Lower leg skin (tissue), 4 donors: ENCODE measurements at places on chromosomes 12 and 14.

GRCh38 chr14:94406910-94407309, 18.5 kb upstream of the SERPINA1 start:
- DNase-seq = no peak

DNA sequence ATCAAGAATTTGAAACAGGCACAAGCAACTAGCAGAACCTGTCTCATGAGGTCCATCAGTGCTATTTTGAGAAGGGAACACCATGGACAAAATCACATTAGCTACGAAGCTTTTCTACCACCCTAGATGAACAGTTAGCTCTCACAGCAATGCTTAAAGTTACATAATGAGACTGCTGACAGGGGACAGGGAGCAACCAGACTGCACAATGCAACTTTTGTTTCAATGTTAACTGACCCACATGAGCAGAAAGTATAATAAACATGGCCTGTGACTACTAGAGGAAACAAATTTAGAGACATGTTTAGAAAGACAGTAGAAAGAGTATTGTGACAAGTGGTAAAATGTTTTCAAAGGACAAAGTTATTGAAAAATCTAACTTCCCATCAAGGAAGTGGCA, 282.8 kb downstream of the CEP128 start:
- DNase-seq = no peak

DNA sequence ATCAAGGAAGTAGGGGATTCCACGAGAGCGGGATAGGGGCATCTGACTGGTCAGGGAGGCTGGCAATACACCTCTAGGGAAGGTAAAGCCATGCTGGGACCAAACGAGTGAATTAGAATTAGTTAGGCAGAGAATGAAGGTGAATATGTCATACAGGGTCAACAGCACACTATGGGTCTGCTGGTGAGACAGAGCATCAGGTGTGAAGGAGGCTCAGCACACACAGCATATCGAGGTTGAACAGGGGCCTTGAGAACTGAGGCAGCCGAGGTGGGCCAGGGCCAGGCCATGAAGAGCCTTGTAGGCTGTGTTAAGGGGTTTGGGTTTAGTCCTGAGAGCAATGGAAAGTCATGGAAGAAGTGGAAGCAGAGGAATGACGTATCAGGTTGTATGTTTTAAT, 137.8 kb downstream of the PRKCH start:
- DNase-seq = no peak

DNA sequence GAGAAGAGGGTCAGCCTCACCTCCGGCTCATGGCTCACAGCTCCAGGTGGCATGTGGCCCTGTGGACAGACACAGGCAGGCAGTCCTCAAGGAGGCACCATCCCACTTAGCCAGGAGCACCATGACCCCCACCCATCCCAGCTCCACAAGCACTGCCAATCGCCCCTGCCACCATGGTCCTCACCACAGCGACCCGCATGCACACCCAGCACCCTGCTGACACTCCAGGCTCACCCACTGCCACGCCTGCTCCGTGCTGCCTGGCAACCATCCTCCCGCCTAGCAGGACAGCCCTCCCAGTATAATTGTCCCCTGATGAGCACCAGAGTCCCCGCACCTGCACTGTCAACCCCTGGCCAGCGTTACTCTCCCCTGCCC, 50.9 kb downstream of the TRPV4 start:
- DNase-seq = no peak

DNA sequence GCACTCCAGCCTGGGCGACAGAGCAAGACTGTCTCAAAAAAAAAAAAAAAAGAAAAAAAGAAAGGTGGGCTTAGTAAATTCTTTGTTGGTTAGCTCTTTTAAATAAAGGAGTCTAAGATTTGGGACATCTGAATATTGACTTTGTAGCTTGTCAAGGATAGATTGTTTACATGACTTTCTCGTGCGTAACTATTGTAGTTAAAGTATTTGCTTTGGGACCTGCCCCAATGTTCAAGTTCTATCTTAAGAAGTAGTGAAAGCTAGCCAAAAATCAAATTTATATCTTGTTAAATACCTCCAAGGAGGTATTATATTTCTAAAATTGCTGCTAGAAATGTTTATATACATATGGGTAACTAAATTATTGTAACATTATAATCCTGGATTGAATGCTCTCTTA, 32.4 kb downstream of the PTPN21 start:
- DNase-seq = no peak

DNA sequence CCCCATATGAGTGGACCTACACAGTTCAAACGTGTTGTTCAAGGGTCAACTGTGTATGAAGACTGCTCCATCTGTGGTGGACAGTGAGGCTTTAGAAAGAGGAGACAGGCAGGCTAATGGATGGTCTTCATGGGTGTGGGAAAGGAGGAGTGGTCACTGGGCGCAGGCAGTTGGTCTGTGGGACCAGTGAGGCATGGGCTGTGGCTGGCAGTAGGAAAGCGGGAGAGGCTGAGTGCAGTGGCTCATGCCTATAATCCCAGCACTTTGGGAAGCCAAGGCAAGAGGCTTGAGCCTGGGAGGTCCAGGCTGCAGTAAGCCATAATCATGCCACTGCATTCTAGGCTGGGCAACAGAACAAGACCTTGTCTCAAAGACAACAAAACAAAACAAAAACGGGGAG, 2.0 kb upstream of the NR4A1 start:
- DNase-seq = no peak

DNA sequence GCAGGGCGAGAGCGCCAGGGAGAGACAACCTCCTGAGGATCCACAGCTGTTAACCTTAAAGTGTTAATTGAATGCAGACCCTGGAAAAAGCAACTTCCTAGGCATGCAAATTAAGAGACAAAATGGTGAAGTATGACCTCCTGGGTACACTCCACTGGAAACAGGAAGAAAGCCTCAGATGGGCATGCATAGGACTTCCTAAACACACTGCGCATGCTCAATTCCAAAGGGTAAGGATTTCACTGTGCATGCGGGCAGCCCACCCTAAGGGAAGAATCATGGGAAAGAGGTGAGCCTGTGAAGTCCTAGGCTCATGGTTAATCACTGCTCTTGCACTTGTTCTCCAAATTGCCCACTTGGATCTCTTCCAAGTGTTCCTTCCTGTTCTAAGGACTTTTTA, 80.5 kb upstream of the CAPRIN2 start:
- DNase-seq = no peak

- DNase-seq = no peak
Observed at GRCh38 chr14:25833341-25834126, 764.3 kb downstream of the NOVA1 start.

DNA sequence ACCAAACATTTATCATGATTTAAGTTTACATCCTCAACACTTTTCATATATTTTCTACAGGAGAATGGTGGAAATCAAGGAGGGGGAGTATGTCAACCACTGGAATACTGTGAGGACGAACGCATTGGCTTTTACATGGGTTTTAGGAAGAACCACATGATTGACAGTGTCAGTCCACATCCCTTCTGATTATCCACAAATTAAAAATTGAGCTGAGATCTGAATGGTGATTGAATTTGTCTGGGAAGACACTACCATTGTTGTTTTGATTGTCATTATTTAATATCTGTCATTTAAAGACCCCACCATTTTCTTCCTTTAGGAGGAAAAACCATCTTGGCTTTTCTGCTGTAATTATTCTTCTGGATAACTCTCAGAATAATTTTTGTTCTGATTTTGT, 31.3 kb upstream of the KLRF1 start:
- no peak for DNase-seq

DNA sequence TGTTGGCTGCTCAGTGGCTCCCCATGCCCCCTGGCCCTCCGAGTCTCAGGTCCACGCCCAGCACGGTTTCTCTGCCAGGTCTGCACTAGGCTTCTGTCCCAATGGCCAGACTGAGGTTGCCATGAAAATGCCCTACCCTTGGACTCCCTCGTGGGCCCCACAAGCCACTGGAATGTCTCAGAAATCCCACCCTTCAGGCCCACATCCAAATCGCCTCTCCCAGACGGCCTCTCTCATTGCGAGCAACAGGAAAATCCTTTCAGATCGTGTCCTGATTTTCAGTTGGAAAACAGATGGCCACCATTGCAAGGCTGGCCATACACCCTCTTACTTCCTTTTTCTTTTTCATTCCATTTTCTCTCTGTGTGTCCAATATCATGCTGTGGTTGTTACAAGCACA, 77.3 kb downstream of the IRF2BPL start:
- DNase-seq = no peak

DNA sequence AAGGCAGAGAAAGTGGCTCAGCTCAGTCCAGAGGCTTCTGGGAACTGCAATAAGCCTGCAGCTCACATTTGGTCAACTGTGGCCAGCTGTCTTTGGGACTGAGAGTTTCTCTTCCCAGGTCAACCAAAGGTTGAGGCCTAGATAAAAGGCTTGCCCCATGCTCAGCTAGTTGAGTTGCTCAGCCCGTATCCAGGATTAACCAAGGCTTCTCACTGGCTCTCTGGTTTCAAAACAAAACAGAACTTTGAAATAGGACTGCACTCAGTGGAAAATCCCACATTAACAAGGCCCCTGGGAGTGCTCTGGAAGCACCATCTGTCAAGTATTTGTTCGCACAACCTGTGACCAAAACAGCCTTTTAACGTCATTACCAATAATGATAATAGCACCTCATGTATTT, 40.3 kb upstream of the NUAK1 start:
- peak; percentile 54 for DNase-seq

DNA sequence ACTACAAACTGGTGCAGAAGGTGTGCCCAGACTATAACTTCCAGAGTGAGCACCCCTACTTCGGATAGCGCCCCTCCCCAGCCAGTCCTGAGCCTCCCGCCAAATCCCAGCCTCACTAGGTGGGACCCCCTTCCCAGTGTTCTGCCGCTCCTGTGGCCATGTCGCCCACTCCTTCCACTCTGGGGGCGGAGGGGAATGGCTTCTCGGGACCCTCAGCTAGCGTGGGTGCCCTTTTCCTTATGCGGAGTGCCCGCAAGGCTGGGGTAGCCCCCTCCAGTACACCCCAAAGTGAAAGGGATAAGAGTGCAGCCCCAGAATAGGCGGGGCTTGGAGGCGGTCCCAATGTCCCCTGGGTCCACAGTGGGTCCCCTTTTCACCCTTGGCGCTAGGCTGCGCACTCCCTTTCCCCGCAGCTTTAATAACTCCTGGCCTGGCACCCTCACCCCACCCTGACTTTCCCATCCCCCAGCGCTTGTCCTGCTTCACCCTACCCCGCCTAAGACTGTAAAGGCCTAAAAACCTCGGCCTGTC, 3.8 kb upstream of the SHMT2 start:
- no peak for DNase-seq

- no peak for DNase-seq
Observed at GRCh38 chr14:63224196-63224595, 20.0 kb downstream of the RHOJ start.

- DNase-seq = no peak
Observed at GRCh38 chr14:89489761-89490437, 72.9 kb upstream of the FOXN3 start.

DNA sequence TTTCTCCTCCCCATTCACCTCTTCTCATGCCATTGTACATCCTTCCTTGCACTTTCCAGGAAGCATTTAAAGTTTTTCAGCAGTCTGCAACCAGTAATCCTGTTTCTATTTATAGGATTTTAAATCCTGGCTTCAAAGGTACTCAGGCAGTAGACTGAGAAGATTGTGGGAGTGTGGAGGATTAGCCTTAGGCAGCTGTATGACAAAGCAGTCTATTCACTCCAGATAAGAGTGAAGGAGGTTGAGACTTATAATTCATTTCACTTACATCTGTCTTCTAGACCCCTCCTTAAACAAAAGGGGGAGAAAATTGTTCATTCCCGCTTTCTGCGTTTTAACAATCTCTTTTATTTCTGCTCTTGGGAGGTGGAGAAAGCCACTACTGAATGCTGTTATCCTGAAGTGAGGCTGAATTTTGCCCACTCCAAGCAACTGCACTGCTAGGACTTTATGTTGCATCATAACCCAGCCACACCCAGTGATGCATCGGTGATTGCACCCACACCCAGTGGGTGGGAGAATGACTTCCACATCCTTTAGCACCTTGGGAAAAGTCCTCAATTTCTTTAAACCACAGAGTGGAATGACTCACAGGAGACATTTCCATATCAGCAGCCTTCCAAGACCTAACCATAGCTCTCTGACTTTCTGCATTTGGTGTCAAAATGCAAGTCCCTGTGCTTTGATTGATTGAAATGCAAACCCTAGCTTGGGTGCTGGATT, 382.5 kb upstream of the ATP2B1 start:
- peak; percentile 62 for DNase-seq

DNA sequence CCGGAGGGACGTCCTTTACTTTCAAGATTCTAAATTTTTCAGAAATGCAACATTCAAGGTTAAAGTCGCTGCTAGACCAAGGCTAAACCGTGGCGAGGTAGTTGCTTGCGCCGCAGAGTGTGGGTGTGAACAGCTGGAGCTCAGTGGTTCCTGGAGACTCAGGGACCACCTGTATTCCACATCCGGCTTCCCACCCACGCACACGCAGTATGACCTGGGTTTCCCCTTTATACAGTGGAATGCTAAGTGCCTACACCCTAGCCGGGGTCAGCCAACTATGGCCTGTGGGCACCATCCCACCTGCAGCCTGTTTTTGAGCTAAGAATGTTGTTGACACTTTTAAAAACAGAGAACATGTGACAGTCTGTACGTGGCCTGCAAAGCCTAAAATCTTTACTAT, 42.9 kb upstream of the TESC start:
- no peak for DNase-seq
